ENCODE measurements at places on chromosomes 1 and 21. TPM values are rescaled to one million over a fixed set of nuclear protein-coding genes. Genes with fewer than 3 reads are reported as not detected.

Gene ZNF670
- polyA plus RNA-seq = 0.44 TPM

Gene IGSF5
- polyA plus RNA-seq = not detected

Gene TCHHL1
- polyA plus RNA-seq = not detected

Gene RGS16
- polyA plus RNA-seq = 0.44 TPM

Gene P3R3URF
- not detected for polyA plus RNA-seq

Gene ZNF697
- polyA plus RNA-seq = 0.37 TPM

Gene ALX3
- not detected for polyA plus RNA-seq

Gene SLAMF8
- polyA plus RNA-seq = 5.7 TPM

Gene MYOM3
- not detected for polyA plus RNA-seq

Gene CYB5RL
- 0.76 TPM for polyA plus RNA-seq

GRCh38 chr1:78226784-78227183 lies 181.0 kb downstream of the GIPC2 start:
- no peak for DNase-seq

- no peak for DNase-seq
Measured at GRCh38 chr1:154423988-154424326, 18.8 kb downstream of the IL6R start.

DNA sequence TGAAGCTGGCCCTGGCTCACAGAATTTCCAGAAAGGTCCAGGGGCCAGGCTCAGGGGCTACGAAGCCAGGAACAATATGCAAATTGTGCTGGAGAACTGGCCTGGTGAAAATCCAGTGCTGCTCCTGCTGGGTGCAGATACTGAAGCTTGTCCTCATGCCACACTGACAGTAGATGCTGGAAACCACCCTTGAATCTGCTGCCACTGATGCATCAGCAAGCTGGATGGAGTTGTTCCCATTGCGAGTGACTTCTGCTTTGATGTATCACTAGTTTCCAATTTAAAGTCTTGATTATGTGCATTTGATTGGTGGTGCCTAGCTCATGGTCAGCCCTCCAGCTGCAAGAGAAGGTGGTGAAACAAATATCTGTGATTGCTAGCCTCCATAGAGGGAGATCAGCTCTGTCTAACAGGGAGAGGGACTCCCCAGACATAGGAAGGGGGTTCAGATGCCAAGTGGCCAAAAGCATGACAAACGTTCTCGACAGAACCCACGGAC lies 11.0 kb upstream of the KIAA0040 start:
- no peak for DNase-seq

GRCh38 chr1:118811156-118811555 lies 177.0 kb downstream of the TBX15 start:
- DNase-seq = no peak

GRCh38 chr1:221439747-221440501 lies 302.0 kb downstream of the DUSP10 start:
- DNase-seq = peak; percentile 56

DNA sequence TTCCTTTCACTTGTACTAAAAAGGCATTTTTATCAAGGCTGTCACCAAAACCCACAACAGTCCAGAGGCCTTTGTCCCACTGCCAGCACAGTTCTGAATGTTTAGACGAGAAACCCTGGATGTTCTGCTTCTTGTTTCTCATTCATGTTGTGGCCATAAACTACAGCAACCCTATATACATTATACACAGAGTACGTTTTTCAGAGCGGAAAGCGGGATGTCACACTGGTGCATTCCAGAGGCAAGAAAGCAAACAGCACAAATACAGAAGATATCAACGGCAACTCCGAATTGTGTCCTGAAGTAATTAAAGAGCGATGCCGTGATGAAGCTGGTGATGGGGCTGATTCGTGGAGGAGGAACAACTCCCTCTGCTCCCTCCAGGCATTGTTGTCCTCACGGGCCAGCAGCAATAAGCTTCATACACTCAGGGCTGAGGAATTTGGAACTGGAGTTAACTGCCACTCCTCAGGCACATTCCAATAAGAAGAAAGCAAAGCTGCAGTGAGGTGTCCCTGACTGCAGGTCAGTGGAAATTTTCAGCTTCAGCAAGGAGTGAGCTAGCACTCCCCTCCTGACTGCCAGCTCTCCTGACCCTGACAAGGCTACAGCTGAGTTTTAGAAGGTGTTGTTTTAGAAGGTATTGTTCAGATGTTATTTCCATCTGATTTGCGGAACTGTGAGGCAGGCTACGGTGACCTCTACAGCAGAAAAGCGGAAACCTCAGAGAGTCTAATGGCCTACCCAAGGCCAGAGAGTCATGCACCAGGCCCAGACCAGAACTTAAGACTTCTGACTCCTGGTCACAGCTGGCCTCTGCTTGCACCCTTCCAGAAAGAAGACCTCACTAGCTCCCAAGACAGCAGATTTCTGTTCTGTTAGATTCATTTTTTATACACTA lies 149.0 kb downstream of the TGFBR3 start:
- no peak for DNase-seq

- no peak for DNase-seq
Measured at GRCh38 chr1:2213576-2214505, 14.3 kb upstream of the SKI start.

GRCh38 chr1:90713741-90714509 lies 3.2 kb downstream of the BARHL2 start:
- DNase-seq = no peak

DNA sequence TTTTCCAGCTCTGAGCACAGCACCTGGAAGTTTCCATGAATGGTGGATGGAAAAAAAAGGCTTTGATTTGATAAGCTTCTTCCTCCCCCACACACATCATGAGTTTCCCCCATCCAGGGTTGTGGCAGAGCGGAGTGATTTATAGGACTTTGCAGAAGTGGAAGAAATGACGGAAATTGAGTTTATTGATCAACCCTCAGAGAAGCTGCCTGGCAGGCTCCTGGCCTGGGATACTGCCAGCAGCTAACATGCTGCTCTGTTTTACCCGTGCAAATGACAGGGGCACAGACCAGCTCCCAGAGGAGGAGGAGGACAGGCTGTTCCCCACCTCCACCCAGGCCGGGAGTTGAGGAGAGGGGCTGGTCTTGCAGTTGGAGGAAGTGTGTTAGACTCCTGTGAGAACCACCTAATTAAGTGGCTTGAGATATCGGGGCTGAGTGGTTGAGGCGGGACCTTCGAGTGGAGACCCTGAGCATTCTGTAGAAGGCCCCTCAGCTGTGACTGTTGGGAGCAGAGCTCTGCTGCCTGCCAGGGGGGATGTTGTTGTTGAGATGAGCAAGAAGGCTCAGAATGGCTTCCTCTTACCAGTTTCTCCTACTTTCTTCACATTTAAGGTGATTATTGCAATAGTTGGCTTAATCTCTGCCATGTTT lies 21.8 kb downstream of the ADORA1 start:
- no peak for DNase-seq

DNA sequence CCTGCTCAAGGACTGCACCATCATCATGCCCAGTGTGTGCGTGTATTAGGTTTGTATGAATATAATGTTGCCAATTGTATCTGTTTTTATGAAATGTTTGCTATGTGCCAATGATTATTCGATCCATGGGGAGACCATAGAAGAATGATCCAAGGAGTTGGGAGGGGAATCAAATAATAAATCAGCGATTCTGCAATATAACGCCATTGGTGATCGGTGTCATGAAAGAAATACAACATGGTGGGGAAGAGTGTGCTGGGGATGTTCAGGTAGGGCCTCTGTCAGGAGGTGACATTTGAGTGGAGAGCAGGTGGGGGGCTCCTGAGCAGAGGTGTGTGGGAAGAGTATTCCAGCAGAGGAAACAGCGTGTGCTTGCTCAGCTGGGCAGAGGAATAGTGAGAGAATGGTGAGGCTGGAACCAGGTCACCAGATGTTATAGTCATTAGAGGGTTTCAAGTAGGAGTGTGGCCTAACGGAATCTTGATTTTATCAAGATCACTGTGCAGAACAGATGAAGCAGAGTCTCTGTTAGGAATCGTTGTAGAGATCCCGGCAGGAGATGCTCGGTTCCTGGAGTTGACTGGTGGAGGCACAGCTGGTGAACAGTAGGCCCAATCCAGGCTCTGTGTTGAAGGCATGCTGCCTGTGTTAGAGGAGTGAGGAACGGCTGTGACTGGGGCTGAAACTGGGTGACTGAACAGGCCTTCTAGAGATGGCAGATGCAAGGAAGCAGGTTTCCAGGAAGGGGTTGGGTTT lies 2.9 kb upstream of the ZNF496 start:
- no peak for DNase-seq

GRCh38 chr1:110864287-110864686 lies 8.7 kb upstream of the CD53 start:
- no peak for DNase-seq

DNA sequence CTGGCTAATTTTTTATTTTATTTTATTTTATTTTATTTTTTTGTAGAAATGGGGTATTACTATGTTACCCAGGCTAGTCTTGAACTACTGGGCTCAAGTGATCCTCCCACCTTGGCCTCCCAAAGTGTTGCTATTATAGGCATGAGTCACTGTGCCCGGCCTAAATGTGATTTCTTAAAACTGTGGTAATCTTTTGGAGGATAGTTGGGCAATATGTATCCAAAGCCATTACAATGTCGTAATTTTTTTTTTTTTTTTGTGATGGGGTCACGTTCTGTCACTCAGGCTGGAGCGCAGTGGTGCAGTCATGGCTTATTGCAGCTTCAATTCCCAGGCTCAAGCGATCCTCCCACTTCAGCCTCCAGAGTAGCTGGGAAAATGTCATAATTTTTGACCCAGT lies 14.2 kb downstream of the ETV3L start:
- peak; percentile 38 for DNase-seq

GRCh38 chr21:32299695-32300094 lies 1.0 kb downstream of the MRAP start:
- DNase-seq = no peak

GRCh38 chr21:15592271-15592860 lies 137.4 kb upstream of the USP25 start:
- peak; percentile 48 for DNase-seq

DNA sequence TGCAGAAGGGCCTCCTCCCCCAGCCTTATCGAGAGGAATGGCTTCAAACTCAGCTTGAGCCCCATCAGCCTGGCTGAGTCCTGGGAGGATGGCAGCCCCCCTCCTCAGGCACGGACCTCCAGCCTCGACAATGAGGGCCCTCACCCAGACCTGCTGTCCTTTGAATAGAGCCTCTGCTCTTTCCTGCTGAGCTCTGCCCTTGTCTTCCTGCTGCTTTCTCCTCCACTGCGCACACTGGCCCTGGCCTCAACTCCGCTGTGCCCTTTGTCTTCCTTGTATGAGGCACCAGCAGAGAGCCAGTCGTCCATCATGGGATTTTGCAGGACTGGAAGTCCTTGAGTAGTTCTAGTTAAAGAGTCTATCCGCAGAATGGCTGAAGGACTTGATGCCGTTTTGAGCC lies 2.0 kb downstream of the C1orf226 start:
- DNase-seq = no peak

GRCh38 chr1:170168265-170168664 lies 22.5 kb downstream of the NTMT2 start:
- DNase-seq = no peak

GRCh38 chr1:37084013-37084412 lies 49.7 kb upstream of the GRIK3 start:
- no peak for DNase-seq

DNA sequence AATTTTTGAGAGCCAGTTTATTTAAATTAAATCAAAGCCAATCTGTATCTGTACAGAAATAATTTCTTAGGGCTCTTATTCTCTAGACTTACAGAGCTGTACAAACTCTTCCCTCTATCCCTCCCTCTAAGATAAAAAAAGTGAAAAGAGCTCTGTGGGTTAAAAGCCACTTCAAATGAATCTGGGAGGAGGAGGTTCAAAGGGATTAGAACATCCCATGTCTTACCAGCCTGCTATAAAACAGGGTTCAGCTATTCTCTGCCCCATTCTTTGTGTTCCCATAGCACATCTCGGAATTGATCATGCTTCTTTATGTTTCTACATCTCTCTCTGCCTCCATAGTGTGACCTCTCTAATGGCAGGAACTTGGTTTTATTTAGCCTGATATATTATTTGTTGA lies 19.4 kb downstream of the KIAA0319L start:
- no peak for DNase-seq

GRCh38 chr1:198939956-198940355 lies 301.1 kb downstream of the PTPRC start:
- peak; percentile 58 for DNase-seq

DNA sequence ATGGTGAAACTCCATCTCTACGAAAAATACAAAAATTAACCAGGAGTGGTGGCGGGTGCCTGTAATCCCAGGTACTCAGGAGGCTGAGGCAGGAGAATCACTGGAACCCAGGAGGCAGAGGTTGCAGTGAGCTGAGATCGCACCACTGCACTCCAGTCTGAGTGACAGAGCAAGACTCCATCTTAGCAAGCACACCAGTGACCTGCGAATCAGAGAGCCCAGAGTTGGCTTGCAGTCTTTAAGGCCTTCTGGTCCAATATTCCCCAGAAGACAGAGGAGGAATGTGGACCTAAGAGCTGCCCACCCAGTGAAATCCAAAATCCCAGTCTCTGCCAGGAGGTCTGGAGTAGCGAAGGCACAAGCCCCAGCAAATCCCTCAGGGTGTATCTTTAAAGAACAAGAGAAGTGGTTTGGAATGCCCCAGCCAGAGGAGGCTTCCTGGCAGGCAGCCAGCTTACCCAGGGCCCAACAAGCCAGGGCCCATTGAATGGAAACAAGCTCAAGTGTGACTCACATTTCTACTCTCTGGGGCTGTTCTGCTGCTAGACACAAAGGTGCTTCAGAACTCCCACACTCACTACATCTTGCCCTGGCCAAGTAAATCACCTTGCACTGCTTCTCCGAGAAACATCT lies 23.9 kb downstream of the GPR161 start:
- peak; percentile 37 for DNase-seq

DNA sequence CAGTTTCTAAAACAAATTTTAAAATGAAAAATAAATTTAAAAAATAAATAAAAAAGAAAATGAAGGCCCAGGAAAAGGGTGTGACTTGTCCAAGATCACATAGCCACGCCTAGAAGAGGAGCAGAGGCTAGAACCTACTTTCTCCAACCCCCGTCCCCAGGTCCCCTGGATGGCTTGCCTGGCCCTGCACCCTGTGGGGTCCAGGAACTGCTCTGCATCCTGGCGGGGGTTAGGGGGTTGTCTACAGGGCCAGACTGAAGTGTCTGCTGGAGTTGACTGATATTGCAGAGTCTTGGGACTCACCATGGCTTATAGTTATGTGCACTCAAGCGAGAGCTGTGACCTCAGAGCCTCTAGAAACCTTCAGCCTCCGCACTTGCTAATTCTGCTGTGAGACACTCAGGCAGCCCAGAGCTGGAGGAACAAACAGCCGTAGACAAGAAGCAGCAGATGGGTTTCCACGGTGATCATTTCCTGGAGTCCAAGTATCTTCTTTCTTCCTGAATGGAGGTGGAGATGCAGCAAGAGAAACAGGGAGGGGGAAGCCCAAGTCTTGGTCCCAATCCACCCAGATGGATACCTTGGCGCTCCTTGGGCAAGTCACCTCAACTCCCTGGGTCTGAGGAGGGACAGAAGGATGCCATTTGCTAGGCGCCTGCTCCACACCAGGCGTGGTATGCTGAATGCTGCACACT lies 5.2 kb upstream of the EXTL1 start:
- DNase-seq = no peak

DNA sequence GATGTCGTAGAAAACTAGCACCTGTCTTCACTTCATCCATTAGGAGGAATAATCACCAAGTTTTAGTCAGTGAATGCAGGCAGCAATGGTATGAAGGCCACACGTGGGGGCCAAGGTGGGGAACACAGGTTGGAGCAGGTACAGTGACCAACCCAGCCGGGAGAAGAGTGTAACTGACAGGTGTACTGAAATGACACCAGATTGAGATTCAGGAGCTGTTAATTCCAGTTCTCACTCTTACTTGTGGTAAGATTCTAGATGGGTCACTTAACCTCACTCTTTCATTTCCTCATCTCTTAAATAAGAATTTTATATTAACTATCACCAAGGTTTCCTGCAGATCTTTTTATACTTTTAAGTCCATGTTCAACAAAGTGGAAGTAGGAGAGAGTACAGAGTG lies 206.2 kb upstream of the PTBP2 start:
- no peak for DNase-seq

Measured in CD14-positive monocyte (primary cell).